Central memory CD8-positive, alpha-beta T cell (primary cell): ENCODE measurements at places on chromosomes 2 and 18.

GRCh38 chr2:1743396-1744150, 742 bp downstream of the PXDN start:
- no peak for DNase-seq

GRCh38 chr2:179235463-179236108, 29.0 kb downstream of the SESTD1 start:
- no peak for DNase-seq

DNA sequence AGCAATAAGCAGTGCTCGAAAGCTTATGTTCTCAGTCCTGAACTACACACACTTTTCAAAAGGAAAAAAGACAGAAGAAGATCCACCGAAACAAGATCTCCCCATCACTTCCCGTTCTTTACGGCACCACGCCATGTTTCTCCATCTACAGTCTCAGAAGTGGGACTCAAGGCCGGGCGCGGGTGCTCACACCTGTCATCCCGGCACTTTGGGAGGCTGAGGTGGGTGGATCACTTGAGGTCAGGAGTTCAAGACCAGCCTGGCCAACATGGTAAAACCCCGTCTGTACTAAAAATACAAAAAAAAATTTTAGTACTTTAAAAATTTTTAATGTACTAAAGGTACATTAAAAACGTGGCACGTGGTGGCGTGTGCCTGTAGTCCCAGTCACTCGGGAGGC, 31.2 kb downstream of the ZNF516 start:
- DNase-seq: no peak

DNA sequence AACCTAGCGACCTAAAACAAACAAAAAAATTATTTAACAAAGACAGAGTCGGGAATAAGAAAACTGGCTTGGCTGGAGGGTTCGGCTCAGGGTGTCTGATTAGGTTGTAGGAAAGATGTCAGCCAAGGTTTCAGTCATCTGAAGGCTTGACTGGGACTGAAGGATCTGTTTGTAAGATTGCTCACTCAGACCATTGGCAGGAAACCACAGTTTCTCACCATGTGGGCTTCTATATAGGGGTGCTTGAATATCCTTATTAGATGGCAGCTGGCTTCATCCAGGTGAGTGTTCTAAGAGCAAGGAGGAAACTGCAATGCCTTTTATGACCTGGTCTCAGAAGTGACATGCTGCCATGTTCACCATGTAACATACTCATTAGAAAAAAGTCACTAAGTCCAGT, 999 bp upstream of the IL36B start:
- DNase-seq: no peak

DNA sequence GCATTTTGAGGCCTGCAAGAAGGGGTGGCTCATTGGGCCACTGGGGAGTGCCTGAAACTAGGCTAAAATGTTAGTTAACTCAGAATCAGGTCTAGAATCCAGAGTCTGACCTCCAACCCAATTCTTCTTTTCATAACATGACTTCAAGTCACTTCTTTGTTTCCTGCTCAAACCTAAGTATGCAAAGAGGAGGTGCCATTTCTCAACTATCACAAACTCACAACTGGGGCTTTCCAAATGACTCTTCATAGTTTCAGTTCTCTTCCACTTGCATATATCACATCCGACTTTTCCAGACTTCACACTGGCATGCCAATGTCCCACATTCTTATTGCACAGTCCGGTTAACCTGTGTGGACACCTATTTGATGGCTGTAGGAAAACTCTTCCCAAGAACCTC, 211.6 kb downstream of the TCF4 start:
- no peak for DNase-seq

GRCh38 chr2:155026651-155027174, 328.2 kb downstream of the KCNJ3 start:
- no peak for DNase-seq

GRCh38 chr2:111236025-111236424, 115.3 kb downstream of the BCL2L11 start:
- DNase-seq: no peak

GRCh38 chr18:70301667-70302066, 12.8 kb downstream of the SOCS6 start:
- no peak for DNase-seq

- no peak for DNase-seq
Observed at GRCh38 chr18:8249811-8250210, 359.4 kb upstream of the RAB12 start.

- no peak for DNase-seq
Observed at GRCh38 chr2:26591619-26592505, 49.3 kb downstream of the CIB4 start.

DNA sequence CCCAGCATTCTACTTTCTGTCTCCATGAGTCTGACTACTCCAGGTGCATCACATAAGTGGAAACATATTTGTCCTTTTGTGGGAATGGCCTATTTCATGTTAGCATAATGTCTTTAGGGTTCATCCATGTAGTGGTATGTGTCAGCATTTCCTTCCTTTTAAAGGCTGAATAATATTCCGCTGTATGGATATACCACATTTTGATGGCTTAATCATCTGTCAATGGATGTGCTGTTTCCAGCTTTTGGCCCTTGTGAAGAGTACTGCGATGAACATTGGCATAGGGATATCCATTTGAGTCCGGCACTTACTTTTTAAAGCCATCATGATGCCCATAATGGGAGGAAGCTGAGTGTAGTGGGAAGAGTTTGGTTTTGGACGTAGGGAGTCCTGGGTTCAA, 6.4 kb upstream of the ITGB6 start:
- DNase-seq: no peak

- no peak for DNase-seq
Observed at GRCh38 chr18:32714571-32715148, 58.2 kb downstream of the KLHL14 start.

GRCh38 chr2:28952836-28953211, 28.3 kb upstream of the TOGARAM2 start:
- DNase-seq: no peak

- no peak for DNase-seq
Observed at GRCh38 chr2:139033300-139033699, 253.1 kb upstream of the NXPH2 start.

- no peak for DNase-seq
Observed at GRCh38 chr18:4847056-4847455, 350.0 kb downstream of the AKAIN1 start.

DNA sequence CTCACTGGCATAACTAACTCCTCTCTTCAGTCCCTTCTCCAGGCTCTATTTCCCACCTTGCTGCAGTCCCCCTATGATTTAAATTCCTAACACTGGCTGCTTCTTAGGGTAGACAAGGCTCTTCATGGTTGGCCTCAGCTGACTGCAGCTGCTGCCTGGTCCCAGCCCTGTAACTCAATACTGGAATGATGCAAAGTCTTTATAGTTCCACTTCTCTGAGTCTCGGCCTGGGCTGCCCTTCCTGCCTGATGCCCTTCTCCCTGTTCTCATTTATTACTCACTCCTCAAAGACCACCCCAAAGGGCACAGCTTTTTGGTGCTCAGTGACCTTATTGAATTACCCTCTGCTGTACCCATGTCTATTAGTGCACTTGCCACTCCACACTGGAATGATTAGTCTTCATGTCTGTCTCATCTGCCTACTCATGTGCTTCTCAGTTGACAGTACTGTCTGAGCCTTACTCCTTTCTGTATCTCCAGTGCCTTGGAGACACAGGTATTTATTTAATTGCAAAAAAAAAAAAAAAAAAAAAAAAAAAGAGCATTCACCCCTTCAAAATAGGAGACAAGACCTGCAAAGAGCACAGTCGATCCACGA, 199.4 kb upstream of the REV1 start:
- DNase-seq: no peak

DNA sequence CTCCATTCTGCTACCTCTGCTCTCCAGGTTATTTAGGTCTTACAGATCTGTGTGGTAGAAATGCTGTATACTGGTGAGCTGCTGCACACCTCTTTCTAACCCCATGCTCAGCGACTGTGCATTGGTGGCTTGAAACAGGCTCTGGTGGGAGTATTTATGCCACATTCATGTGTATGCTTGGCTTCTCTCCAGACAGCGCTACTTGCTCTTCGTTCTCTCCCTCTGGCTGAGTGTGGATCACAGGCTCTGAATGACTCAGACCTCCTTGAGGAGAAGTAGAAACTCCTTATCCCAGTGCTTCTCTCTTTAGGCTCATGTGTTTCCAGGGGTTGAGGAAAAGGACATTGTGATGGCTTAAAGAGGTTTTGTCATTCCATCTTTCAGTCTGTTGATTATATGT, 54.9 kb downstream of the FHOD3 start:
- DNase-seq: no peak

DNA sequence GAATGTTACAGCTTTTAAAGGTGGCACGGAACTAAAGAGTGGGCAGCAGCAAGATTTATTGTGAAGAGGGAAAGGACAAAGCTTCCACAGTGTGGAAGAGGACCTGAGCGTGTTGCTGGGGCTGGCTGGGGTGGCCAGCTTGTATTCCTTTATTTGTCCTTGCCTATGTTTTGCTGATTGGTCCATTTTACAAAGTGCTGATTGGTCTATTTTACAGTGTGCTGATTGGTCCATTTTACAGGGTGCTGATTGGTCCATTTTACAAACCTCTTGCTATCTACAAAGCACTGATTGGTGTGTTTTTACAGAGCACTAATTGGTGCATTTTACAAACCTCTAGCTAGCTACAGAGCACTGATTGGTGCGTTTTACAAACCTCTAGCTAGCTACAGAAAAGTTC, 109.7 kb upstream of the DDX18 start:
- no peak for DNase-seq

DNA sequence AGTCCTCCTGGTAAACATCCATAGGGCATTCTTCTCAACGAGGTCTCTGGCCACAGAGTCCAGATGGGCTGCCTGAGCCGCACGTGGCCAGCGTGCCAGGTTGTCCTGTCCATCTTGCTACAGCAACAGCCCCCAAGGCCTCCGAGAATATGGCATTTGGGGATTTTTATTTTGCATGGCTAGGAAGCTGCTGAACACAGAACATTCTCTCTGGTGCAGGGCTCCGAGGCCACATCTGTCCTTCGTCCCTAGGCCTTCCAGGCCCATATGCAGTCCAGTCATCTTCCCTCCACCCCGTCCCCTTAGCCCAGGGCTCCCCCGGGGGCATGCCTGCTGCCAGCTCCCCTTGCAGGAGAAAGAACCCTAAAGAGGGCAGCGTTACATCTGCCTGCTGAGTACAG, 2.3 kb downstream of the HDAC4 start:
- DNase-seq: no peak

DNA sequence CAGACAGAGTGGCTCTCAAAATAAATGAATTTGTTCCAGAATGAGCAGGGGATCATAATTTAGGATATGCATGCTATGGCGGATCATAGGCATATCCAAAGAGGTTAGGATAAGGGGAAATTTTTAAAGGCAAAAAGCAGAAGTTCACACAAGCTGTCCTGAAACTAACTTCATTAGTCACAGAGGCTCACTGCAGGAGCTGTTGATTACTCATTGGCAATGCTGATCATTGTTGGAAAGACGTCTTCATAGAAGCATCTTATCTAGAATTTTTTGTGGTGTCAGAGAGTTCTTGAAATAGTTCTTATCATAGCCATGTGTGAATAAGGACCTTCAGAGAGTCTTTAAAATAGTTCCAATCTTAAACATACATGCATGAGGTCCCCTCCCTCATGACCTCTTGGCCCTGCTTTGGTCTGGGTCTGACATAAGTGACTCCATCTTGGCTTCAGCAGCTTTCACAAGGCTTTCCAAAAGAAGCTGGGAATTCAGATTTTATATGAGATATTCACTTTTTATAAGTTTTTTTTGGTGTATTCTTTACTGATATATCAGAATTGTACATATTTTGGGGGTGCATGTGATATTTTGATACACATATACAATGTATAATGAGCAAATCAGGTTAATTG, 7.5 kb upstream of the CCDC195 start:
- no peak for DNase-seq

GRCh38 chr2:231615058-231615671, 22.5 kb downstream of the TEX44 start:
- DNase-seq: no peak

DNA sequence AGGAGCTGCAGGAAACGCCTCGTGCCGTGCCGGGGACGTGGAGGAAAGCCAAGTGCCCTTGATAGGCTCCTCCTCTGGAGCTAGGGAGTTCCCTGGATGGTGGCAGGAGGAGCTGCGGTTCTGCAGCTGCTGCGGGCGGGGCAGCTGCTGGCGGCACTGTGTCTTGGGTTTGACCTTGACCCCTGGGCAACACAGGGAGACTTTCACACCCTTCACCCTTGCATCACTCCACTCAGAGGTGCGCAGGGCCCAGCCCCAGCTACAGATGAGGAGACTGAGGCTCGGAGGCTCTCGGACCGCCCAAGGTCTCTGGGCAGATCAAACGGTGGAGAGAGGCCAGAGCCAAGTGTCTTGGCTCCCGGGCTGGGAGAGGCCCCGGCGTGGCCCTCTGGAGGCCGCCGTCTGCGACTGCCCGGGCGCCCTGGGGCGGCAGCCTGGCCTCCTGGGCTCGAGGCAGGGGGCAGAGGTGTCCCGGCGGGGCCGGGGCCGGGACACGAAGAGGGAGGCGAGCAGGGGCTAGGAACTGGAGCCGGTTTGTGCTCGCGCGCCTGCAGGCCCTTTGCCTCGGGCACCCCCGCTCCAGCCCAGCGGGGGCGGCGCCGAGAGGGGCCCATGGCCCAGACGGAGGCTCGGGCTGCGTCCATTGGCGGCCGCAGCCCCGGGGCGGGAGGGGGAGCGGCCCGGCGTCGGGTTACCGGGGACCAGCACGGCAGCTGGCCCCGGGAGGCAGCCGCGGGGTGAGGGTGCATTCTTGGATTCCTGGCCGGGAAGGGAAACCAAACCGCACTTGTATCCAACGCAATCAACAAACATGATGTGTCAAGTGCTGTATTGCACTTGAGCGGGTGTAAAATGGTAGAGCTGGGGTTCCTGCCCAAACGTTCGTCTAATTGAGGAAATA, 129.6 kb upstream of the SLC1A4 start:
- no peak for DNase-seq

GRCh38 chr2:196376984-196377877, 205.9 kb upstream of the STK17B start:
- DNase-seq: no peak

DNA sequence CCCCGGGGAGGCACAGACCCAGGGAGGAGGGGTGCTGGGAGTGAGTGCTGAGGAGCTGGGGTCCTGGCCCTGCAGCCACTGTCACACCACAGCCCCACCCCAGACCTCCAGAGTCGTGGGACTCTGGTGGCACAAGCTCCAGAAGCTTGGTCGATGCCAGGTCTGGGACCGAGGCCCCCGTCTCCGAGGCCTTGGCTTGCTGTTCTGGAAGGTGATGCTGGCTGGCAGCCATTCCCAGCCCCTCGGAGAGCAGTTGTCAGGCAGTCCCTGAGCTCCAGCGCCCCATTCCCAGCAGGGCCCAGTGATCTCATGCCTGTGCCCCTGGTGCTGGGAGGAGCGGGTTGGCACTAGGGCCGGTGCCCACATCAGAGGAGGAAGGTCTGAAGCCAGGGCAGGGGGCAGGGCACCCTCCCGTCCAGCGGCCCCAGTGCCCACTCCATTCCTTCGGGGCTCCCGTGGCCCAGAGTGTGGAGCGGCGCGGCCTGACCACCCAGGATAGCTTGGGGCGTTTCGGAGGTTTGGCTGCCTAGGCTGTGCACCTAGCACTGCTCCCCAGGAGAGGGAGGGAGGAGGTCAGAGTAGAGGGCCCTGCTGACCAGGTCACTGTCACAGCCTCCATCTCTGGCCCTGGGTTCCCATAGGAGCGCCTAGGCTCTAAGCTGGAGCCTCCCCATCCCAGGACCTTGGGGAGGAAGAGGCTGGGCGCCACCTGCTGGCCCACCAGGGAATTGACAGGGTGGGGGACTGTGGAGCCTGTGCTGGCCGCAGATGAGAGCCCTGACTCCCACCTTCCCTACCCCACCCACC, 16.8 kb upstream of the ALPI start:
- DNase-seq: no peak
